ENCODE measurements at places on chromosomes 3 and 15.

DNA sequence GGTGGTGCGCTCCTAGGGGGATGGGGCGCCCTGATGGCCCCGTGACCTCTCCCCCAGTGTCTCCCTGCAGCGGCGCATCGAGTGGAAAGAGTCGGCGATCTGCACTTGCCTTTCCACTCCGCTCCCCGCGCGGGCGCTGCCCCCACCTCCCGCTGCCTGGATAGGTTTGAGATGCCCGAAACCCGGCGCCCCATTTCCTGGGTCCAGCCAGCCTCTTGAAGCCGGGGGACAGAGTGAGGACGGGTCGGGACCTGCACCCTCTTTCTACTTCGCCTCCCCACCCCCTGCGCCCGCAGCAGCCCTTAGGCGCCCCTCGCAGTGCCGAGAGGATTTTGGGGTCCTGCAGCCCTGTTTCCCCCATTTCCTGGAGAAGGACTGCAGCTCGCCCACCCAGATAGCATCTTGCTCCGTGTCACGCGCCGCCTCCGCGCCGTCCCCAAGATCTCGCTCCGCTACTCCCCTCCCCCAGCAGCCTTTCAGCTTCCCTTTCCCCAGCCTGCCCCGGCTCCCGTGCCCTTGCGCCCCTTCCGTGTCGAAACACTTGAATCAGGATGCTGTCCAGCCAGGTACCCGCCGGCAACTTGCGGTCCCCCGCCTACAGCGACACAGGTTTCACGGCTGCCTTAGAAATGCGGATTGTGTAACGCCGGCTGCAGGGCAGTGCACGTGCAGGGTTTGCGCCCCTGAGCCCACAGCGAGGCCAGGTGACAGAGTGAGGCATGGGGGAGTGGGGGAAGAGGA, 519 bp downstream of the ABHD6 start:
- no peak for DNase-seq

- DNase-seq, result peak; percentile 89
Measured at GRCh38 chr3:42772670-42773408, at the start of gene CCDC13. Gene CCDC13, minus strand, starts transcription at chr3:42773253. Its CDS starts 14,908 bp downstream, at chr3:42758345.

GRCh38 chr3:112011376-112011940, 12.7 kb downstream of the TAGLN3 start:
- DNase-seq, result no peak

DNA sequence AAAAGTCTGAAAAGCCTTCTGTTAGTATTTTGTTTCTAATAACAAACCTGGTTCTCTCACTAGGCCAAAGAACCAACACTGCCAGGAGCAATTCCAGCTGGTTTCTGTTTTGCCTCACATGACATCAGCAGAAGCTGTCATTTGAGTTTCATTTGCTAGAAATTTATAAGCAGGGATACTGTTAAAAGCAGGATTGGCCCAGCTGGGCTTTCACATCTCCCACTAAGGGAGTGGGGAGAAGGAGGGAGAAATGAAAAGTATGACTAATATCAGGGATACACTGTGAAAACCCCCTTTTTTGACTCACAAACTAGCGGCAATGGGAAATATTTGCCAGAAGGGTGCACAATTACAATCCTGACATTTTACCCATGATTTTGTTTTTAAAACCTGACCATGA, 5.3 kb downstream of the CCDC80 start:
- DNase-seq, result no peak

- DNase-seq, result no peak
Measured at GRCh38 chr15:25408428-25408827, 30.4 kb downstream of the UBE3A start.

DNA sequence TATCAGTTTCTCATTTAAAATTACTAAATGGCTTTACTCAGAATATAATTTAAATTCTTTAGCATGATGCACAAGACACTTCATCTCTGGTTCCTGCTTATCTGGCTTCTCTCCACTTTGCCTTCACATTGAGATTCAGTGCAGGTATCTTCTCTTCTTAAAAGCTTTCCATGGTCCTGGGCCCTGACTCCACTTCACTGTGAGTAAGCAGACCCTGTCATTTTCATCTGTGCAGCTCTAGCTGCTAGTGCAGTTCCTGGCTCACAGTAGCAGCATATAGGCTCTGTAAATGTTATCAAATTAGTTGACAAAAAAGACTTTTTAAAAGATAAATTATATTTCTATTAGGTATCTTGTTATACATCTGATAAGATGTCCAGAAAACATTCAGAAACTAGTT, 58.8 kb downstream of the BCHE start:
- DNase-seq, result no peak

GRCh38 chr3:24288496-24289236, 206.0 kb downstream of the THRB start:
- no peak for DNase-seq

DNA sequence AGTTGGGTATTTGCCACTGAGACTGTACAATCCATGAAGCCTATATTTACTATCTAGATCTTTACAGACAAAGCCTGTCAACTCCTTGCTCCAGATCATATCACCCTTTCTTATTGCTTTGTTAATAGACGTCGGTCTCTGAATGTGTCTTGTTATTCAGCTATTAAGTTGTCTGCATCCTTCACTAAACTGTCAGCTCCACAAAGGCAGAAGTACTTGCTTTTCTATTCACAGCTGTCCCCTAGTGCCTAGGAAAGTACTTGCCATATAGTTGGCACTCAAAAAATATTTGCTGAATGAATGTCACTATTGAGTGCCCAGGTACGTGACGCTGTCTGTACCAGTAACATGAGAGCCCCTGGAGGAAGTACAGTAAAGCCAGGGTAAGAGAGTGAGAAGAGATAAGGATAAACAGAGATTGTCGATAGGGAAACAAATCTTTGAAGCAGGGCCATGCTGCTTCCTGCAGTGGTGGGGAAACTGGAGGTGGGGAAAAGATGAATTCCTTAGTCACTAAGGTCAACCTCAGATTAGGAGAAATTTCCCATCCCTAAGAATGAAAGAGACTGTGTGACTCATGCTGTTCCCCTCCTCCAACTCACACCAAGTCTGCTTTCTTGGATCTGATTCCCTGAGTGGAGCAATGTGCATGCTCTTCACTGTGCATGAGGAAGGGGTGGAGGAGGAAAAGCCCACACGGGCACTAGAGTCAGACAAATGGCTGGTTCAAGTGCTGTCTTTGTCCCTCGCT, 36.3 kb downstream of the PRICKLE2 start:
- peak; percentile 53 for DNase-seq

DNA sequence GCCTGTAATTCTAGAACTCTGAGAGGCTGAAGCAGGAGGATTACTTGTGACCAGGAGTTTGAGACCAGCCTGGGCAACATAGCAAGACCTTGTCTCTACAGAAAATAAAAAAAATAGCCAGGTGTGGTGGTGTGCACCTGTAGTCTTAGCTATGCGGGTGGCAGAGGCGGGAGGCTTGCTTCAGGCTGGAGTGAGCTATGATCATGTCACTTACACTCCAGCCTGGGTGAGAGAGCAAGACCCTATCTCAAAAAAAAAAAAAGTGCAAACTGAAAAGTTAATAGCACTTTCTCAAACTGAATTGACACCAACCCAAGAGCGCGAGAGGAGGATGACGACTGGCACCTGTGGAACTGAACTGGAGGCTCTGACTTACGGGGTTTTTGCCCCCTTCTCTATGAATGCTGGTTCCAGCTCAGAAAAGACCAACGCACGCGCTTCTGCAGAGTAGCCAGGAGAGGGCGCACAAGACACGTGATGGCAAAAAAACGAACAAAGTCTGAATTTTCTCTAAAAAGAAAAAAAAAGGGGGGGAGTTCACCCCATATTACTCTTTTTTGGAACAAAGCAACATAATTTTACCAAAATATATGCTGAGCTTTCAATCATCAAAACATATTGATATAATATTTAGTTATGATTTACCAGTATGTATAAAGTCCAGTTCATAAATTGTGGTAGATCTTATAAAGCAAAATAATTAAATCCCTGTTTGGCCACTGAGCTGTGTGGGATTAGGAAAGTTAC, 23.7 kb downstream of the CFAP92 start:
- DNase-seq, result peak; percentile 59

DNA sequence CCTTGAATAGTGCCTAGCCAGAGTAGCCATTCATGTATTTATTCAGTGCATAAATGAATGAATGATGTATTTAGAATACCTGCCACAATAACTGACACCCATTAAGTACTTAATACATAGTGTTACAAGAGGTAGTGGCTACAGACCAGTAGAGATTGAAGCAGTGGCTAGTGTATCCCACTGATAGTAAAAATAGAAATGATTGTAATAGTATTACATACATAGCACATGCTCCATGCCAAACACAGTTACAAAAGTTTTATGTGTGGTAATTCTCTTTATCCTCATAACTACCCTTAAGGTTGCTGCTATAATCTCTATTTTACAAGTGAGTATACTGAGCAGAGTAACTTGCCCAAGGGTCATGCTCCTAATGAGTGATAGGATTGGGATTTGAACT, 30.3 kb upstream of the SCAANT1 start:
- no peak for DNase-seq

GRCh38 chr3:179898024-179898423, 138.7 kb downstream of the PEX5L start:
- DNase-seq, result peak; percentile 32

DNA sequence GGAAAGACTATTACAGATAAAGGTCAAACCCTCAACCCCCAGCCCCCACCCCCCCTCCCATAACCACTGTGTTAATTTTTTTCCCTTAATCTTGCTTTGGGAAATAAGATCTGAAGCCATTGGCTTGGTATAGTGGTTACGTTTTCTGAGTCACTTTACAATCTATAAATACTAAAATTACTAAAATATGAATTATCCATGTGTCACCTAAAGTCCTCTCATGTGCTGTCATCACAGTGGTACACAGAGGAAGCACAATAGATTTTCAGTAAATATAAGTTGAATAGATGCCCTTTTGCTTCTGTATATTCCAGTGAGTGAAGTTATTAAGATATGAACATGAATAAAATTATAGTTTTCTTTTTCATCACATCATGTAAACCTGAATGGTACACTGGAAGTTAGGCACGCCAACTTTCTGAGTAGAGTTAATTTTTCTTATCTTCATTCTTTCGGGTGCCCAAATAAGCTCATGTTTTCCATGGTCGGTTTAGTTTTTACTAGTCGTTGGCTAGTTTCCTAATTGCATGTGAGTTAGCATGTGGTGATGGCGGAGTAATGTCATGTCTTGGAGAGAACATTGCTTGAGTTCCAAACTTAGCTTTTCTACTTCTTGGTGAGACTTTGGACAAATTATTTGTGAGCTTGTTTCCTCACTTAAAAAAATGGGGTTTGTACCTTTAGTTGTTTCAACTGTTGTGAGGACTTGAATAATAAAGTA, 11.5 kb downstream of the PPP4R2 start:
- no peak for DNase-seq

GRCh38 chr3:114466251-114466650, 172.4 kb downstream of the TIGIT start:
- no peak for DNase-seq

GRCh38 chr3:152672320-152672649, 162.6 kb upstream of the P2RY1 start:
- DNase-seq, result no peak

- no peak for DNase-seq
Measured at GRCh38 chr15:28892789-28893610, 7.2 kb downstream of the APBA2 start.

GRCh38 chr3:121072133-121072532, 164.1 kb downstream of the STXBP5L start:
- DNase-seq, result no peak

DNA sequence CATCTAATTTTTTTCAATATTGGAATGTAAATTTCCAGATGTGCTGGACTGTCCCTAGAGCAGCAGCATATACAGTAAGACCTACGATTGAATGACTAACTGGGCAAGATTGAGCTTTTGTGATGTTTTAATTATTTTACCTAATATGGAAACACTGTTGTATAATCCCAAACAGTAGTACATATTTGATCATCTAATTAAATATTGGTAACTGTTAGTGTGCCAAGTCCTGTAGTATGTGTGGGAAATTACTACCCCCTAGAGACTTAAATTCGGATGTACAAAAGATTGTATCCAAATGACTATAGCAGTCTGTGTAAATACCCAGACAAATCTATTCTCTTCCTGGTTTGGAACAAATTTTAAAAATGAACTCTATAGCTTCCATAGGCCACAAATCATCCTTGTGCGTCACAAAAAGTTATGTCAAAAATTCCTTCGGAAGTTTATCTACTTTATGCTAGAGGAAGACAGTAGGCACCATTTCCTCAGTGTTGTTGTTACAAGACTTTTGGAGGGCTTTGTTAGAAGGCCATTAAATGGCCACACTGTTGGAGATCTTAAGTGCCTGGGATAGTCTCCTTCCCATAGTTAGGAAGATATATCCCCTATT, 41.6 kb downstream of the NKIRAS1 start:
- DNase-seq, result no peak

DNA sequence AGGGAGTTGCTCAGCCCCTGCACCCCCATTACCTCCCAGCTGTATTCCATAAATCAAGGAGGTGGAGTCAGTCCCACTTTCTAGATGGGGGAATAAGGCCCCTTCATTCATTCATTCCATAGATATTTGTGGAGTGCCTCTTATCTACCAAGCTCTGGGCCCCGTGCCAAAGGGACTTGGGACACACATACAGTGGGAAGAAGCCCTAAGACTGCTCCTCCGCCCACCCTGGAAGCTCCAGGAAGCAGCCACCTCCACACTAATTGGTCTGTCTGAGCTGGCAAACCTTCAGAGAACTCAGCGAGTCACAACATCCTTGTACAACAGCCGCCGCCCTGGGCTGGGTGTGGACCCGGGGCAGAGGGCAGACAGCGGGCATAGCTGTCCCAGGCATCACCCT, 6.4 kb downstream of the STRA6 start:
- peak; percentile 70 for DNase-seq

DNA sequence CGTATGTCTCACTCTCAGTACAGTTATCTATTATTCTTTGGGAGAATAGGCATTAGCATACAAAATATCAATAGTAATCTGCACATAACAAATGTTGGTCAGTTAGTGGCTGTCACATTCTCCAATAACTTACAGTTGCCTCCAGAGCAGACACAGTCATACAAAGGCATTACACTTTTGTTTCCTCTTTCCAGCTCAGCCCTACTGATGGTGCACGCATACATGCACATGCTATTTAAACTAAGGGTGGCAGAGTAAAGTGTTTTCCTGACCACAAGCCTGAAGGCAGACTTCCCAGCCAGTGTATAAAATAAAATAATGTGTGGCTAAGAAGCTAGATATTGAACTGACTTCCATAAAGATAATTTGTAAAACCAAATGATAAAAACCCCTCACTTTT, 47.6 kb downstream of the PHLDB2 start:
- no peak for DNase-seq

GRCh38 chr15:77144492-77145070, 73.7 kb upstream of the TSPAN3 start:
- no peak for DNase-seq

DNA sequence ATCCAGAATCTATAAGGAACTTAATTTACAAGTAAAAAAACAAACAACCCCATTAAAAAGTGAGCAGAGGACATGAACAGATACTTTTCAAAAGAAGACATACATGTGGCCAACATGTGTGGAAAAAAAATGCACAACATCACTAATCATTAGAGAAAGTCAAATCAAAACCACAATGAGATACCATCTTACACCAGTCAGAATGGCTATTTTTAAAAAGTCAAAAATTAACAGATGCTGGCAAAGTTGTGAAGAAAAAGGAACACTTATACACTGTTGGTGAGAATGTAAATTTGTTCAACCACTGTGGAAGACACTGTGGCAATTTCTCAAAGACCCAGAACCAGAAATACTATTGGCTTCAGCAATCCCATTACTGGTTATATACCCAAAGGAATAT, 830.0 kb upstream of the ALCAM start:
- DNase-seq, result no peak

GRCh38 chr3:45756055-45756454, 40.3 kb downstream of the SLC6A20 start:
- DNase-seq, result no peak
